SIG-M5 (cell line): ENCODE measurements at places on chromosomes 5 and 9.

DNA sequence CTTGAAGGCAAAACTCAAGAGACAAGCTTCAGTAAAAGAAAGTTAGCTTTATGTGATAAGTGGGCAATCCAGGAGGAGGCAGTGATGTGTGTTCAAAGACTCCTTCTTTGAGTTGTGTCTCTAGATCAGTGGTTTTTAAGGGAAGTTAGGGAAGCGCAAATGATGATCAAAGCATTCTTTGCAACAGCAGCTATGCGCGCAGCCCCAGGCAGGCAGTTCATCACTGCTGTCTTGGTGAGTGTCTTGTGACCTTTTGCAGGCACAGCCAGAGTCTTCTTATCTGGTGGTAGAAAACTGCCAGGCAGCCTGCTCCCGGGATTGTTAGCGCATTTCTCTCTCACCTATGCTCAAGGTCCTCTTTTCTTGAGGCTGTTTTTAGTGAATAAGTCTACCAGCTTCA, 40.3 kb upstream of the CLK4 start:
- no peak for DNase-seq

DNA sequence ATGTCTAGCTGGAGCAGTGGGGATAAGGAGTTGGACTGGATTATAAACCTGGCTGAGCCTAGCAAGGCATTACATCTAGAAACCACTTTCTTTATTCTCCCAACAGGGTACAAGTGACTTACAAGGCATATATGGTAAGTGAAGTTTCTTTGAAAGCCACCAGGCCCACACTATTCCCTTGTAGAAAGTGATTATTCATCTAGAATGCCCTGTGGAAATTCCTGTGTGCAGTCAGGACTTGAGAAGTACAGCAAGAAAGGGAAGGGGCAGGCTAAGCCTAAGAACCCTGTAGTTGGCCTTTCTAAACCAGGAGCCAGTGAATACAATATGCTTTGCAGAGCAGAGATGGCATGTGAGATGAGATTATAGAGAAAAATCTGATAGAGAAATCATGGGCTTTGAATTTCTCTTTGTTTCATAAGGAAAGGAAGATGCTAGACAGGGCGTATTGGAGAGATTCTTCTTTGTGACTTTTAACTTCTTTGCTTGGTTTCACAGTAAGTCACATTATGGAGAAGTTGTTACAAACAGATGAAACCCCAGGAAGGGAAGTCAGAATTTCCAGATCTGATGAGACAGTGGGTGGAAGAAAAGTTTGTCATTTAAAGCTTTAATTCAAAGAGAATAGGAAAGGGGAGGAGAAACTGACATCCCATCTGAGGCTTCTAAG, 321.7 kb downstream of the NDUFS4 start:
- no peak for DNase-seq

GRCh38 chr9:20683351-20684034, 566 bp upstream of the FOCAD start:
- DNase-seq, result peak; percentile 12

- DNase-seq, result no peak
These were observed 70.3 kb downstream of the MAP1B start for GRCh38 chr5:72177538-72177937.

GRCh38 chr5:93257616-93258015, 323.4 kb downstream of the NR2F1-AS1 start:
- DNase-seq, result no peak

GRCh38 chr9:214351-214647, 366 bp upstream of the DOCK8 start:
- no peak for DNase-seq

GRCh38 chr5:168364750-168365550, 73.5 kb downstream of the WWC1 start:
- no peak for DNase-seq

- no peak for DNase-seq
These were observed 7.1 kb upstream of the ENTREP1 start for GRCh38 chr9:69317894-69318293.

DNA sequence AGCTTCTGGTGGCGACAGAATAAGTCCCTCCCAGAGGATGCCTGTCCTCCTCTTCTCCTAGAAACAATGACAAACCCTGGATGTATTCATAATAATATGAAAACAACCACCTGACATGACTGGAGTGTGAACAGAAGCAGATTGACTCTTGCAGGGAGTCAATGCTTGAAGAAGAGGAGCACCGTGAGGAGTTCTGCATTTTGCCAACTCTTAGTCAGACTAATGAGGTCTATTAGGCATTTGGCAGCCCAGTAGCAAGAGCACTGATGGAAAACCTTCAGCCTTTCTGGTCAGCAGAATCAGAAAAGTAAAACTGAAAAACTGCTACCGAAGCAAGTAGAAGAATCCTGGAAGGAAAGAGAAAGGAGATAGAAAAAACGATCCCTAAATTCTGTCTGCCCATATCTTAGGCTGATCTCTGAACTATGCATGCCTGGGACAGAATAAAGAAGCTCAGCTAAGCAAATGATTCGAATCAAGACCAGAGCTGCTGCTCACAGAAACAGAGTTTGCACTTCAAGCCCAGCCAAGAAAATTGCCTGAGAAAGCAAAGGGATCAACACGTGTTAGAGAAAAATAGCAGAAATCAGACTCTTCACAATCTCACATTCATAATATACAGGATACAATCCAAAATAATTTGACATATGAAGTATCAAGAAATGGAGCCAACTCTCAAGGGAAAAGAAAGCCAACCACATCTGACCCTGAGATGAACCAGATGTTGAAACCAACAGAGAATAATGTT, 69.5 kb upstream of the OSMR start:
- no peak for DNase-seq

DNA sequence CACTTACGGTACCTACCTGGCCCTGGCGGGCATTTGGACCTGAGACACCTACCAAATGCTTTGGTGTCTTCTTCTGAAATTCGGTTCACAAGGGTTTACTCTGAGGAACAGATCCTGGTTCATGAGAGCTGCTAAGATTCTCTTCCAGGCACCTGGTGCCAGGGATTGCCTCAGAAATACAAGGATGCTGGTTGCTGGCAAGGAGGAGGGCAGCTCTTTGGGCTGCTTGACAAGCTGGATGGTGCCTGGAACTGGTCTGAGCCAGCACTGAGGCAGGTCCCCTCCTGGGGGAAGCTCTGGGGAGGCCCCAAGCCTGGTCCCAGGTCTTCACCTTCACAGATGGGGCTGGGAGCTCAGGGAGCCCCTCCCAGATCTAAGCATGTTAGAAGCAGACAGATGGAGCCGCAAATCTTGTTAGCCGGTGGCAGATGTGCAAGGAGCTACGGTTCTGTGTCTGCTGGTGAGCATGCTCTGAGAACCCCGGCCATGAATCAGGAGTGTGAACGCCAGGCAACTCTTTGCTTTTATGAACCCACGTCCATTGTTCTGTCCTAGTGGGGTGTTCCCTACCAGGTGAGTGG, 16.3 kb downstream of the FABP6 start:
- no peak for DNase-seq

GRCh38 chr5:146562461-146562860, 46.5 kb upstream of the GPR151 start:
- DNase-seq, result no peak
